Mesothelial cell of epicardium (in vitro differentiated cells): ENCODE measurements at places on chromosomes 5 and 9. TPM values are rescaled to one million over a fixed set of nuclear protein-coding genes. Genes with fewer than 3 reads are reported as not detected.

DEPDC1B gene
- 14.6 to 17.0 TPM (median 14.7 TPM) in 3 replicates for total RNA-seq

ARHGEF28 gene
- total RNA-seq = 0.22 to 0.40 TPM (median 0.29 TPM) in 3 replicates

GRCh38 chr9:127541865-127542264, 70.2 kb upstream of the STXBP1 start:
- H3K4me1 ChIP-seq = peaks cover 30% of the 10 kb centered on the region
- H3K36me3 ChIP-seq = no peaks in the 10 kb centered on the region
- DNase-seq = no peak

NKD2 gene
- total RNA-seq = 52.8 to 65.1 TPM (median 63.4 TPM) in 3 replicates

WNT8A gene
- not detected in 3 replicates for total RNA-seq

GRCh38 chr9:121780177-121781040, 129.0 kb downstream of the DAB2IP start:
- H3K27ac ChIP-seq = no peak overlapping the region
- H3K4me1 ChIP-seq = peaks cover 6% of the 10 kb centered on the region
- peaks cover 53% of the 10 kb centered on the region for H3K36me3 ChIP-seq
- no peak for DNase-seq

DNA sequence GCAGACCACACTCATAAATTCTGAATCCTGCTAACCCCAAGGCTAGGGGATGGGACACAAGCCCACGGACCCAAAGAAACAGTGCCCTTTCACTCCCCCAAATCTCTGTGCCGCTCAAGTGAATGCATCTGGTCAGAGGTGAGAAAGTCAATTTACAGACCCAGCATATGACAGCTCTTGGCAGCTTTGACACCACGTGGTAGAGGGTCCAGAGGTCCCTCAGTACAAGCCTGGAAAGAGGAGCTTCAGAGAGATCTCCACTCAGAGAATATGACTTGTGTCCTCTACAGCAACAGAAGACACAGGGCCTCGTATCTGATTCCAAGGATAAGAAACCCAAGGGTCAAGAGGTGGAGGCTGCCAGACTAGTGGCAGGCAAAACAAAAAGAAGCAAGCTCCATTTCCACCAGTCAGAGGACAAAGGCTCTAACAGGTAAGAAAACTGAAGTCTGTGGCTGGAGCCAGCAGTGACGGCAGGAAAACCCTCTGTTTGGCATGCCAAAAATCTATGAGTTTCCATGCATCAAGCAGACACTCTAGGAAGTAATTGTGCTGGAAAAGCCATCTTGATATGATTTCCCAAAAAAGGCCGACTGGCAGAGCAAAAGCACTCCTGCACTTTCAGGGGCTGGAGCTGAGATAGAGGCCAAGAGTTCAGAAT, 138.7 kb downstream of the UGCG start:
- no peak overlapping the region for H3K27ac ChIP-seq
- peaks cover 18% of the 10 kb centered on the region for H3K36me3 ChIP-seq
- H3K27me3 ChIP-seq = no peaks in the 10 kb centered on the region
- H3K4me1 ChIP-seq = peaks cover 12% of the 10 kb centered on the region
- no peak overlapping the region for H3K4me3 ChIP-seq
- no peak for DNase-seq

DNA sequence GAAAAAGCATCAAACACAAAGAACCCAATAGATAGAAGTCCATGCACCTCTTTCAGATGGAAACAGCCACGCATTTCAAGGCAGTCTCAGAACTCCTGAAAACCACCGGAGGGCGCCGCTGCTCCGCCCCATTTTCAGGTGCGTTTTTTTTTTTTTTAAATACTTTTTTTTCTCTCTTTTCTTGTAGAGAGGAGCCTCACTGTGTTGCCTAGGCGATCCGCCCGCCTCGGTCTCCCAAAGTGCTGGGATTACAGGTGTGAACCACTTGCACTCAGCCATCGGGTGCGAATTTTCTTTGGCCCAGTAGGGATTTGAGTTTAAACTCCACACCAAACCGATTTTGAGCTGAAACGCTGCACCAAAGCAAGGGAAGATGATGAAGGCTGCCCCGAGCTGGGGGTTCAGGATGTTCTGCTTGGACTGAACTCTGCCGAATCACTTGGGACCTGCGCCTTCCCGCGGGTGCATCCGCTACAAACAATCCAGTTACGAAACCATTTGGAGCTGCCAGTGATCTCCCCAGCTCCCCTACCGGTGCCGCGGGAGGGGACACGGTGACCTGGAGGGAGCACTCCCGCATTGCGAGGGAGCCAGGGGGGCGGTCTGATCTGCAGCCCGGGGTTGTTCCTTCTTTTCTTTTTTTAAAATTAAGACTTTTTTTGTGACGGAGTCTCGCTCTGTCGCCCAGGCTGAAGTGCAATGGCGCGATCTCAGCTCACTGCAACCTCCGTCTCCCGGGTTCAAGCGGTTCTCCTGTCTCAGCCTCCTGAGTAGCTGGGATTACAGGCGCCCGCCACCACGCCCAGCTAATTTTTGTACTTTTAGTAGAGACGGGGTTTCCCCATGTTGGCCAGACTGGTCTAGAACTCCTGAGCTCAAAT, 1.4 kb downstream of the PTGR1 start:
- peaks cover 13% of the 10 kb centered on the region for H3K4me1 ChIP-seq
- H3K27me3 ChIP-seq = no peaks in the 10 kb centered on the region
- peak; percentile 72 for DNase-seq
- peak overlapping the region; percentile 85 for H3K27ac ChIP-seq

DNA sequence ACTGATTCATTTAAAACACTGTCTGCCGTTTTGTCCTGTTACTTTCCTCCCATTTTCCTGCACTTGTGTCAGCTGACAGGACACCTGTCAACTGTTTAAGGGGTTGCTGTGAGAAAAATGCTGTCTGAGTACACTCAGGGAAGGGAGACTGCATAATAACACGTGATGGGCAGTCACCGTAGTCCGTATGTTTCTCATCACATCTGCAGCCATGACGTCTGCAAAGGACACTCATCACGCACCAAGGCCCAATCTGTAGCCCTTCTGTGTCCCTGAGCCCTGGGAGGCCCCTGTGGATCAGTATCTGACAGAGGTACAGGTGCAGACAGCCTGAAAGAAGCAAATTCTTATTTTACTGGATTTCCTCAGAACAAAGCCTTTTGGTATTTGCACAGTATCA, 396.3 kb downstream of the YTHDC2 start:
- no peak overlapping the region for H3K27ac ChIP-seq
- H3K4me1 ChIP-seq = peaks cover 13% of the 10 kb centered on the region
- no peak overlapping the region for H3K4me3 ChIP-seq
- no peak for DNase-seq

CLIC3 gene
- 1.5 to 2.9 TPM (median 1.7 TPM) in 3 replicates for total RNA-seq

DNA sequence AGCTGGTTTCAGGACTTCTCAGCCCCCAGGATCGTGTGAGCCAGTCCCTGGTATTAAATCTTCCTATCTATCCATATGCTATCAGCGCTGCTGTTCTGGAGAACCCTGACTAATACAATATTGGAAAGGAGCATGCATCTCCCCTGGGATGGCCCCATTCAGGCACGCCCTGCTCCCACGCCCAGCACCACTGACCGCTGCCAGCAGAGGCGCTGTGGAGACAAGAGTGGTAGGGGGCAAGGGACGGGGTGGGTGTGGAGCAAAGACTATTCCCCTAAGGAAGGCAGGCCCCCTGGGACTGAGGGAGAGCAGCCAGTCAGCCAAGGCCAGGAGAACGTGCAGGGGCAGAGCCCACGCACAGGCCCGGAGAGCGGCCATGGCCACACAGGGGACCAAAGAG, 116.0 kb downstream of the VAV2 start:
- no peak for DNase-seq
- peak overlapping the region; percentile 99 for H3K27ac ChIP-seq
- no peaks in the 10 kb centered on the region for H3K27me3 ChIP-seq
- no peaks in the 10 kb centered on the region for H3K36me3 ChIP-seq

DNA sequence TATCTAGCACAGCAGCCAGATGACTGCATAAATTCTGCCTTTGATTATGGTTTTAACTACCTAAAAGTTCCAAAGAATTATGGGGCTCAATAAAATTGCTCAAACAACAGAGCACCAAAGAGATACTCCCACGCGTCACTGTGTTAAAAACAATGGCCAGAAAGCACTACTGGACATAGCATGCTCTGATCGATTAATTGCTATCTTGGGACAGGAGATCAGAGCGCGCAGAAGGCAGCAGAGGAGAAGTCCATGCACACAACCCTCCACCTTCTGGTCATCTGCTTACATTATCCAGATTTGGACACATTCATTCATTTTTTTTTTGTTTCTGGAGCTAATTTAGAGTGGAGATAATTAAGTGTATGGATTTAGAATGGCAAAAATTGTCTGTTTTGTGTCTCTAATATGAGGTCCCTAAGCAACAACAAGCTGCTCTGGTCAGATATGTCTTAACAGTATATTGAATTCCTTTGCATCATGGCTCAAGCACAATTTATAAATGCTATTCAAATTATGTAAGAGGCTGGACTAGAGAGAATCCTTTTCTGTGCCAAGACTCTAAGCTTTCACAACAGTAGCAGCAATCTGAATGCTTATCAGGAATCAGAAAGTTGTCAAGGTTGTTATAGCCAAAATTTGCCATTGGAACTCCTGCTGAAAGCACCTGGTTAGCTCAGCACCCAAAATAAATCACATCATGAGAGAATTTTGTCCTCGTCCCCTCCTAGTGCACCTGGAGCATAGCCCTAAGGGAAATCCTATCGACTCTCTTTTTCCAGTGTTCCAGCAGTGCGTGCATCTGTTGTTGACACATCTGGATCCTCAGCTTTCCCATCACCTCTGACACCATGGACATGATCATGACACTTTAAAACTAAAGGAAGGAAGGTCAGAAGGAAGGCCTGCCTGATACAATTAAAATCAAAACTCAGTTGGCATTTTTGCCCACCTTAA, 98.6 kb upstream of the HMHB1 start:
- no peaks in the 10 kb centered on the region for H3K36me3 ChIP-seq
- no peaks in the 10 kb centered on the region for H3K27me3 ChIP-seq
- no peak overlapping the region for H3K27ac ChIP-seq
- no peak for DNase-seq
- no peak overlapping the region for H3K4me3 ChIP-seq
- peaks cover 31% of the 10 kb centered on the region for H3K4me1 ChIP-seq

BRD9 gene
- total RNA-seq = 58.9 to 60.5 TPM (median 59.3 TPM) in 3 replicates

- DNase-seq = no peak
- H3K27ac ChIP-seq = no peak overlapping the region
- H3K36me3 ChIP-seq = no peaks in the 10 kb centered on the region
- peaks cover 6% of the 10 kb centered on the region for H3K27me3 ChIP-seq
- H3K4me1 ChIP-seq = peaks cover 3% of the 10 kb centered on the region
- H3K4me3 ChIP-seq = no peak overlapping the region
Measured at GRCh38 chr9:88642336-88642735, 107.4 kb downstream of the NXNL2 start.

RPL37 gene
- 1,420 to 1,502 TPM (median 1,461 TPM) in 3 replicates for total RNA-seq

FGF18 gene
- 10.2 to 11.7 TPM (median 11.3 TPM) in 3 replicates for total RNA-seq

DNA sequence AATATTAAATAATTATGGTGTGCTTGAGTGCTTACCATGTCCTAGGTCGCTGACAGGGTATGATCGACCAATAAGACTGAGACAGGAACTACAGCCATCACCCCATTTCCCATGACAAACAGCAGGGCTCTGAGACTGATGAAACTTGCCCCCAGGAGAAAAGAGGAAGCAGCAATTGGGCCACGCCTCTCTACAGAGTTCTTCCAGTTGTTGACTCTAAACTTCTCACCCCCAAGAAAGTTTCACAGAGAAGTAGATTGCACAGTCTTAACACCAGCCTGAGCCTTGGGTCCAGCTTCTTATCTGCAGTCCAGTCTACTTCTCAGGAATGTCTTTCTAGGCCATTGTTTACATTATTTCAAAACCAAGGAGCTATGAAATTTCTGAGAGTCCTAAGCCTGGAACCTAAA, 182.2 kb upstream of the ANKRD55 start:
- H3K36me3 ChIP-seq = peaks cover 17% of the 10 kb centered on the region
- H3K4me3 ChIP-seq = no peak overlapping the region
- H3K27me3 ChIP-seq = no peaks in the 10 kb centered on the region
- peaks cover 51% of the 10 kb centered on the region for H3K4me1 ChIP-seq

LRRTM2 gene
- total RNA-seq = 0.09 to 0.18 TPM (median 0.13 TPM) in 3 replicates

DNA sequence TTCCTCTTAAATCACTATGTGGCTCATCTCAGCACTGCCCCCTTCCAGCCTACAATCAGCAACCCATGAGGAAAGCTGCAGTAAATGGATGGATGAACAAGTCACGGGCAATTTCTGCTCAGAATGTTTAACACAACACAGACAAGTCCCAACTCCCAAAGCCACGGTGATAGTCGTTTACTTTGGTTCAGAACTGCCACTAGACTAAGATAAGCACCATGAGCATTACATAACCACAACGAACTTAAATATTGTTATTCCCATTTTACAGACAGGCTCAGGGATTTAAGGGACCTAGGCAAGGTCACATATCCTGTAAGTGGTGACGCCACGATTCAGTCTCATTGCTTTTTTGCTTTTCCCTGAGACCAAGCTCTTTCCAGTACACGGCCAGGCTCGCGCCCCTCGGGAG, 2.0 kb upstream of the SMIM27 start:
- H3K4me3 ChIP-seq = peak overlapping the region; percentile 96
- peak overlapping the region; percentile 95 for H3K27ac ChIP-seq
- H3K27me3 ChIP-seq = no peaks in the 10 kb centered on the region
- peaks cover 12% of the 10 kb centered on the region for H3K36me3 ChIP-seq

DNA sequence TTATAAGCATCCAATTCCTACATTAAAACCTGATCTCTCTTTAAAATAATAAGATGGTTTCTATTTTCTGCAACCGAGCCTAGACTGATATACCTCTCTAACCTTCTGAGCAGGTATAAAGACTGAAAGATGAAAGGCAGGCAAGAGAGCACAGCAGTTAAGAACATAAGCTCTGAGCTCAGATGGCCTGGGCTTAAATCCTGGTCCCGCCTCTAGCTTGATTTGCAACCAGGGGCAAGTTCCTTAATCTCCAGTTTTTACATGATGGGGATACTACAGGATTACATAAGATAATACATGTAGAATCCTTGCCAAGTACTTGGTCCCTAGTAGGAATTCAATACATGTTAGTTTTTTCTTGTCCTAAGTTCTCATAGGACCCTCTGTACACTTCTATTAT, 33.9 kb downstream of the SLC24A2 start:
- no peak for DNase-seq
- no peaks in the 10 kb centered on the region for H3K36me3 ChIP-seq
- H3K4me3 ChIP-seq = no peak overlapping the region
- H3K27ac ChIP-seq = no peak overlapping the region
- peaks cover 8% of the 10 kb centered on the region for H3K4me1 ChIP-seq

SLC1A1 gene
- total RNA-seq = 3.5 to 4.8 TPM (median 3.9 TPM) in 3 replicates

DNA sequence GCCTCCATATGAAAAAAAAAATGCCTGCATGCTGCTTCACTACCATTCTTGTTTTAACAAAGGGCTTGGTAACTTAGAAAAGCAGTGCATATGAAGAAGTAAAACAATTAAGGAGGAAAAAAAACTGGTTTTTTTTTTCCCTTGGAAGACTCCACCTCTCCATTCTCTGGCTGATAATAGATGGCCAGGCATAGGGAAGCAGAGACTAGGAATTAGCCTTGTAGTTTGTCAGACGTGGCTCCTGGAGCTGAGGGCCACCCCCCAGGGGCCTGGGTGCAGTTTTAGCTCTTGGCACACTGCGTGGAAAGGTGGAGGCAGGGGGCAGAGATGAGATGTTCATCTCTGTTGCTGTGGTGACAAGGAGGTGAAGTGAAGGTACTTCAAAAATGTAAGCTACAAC, 42.7 kb downstream of the WDR36 start:
- H3K4me1 ChIP-seq = peaks cover 55% of the 10 kb centered on the region
- DNase-seq = no peak
- no peak overlapping the region for H3K4me3 ChIP-seq
- H3K27ac ChIP-seq = peak overlapping the region; percentile 85
- H3K27me3 ChIP-seq = no peaks in the 10 kb centered on the region

MYMK gene
- total RNA-seq = not detected in 3 replicates

FAM151B gene
- total RNA-seq = 1.5 to 2.3 TPM (median 1.9 TPM) in 3 replicates

IDNK gene
- total RNA-seq = 3.3 to 5.0 TPM (median 4.0 TPM) in 3 replicates

GDNF gene
- total RNA-seq = 0.51 to 0.86 TPM (median 0.85 TPM) in 3 replicates
